ENCODE measurements at places on chromosomes 4 and X.

DNA sequence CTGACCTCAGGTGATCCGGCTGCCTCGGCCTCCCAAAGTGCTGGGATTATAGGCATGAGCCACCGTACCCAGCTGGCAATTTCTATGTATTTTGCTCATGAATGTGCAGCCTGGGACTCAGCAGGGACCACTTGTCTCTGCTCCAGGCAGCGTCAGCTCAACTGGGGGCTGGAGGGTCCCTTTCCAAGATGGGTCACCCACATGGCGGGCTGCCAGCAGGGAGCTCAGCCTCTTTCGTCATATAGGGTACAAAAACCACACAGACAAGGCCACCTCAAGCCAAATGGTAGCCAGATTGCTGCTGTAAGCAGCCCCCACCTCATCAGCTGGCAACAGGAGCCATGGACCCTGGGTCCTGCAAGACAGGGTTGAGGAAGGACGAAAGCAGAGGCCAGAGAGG lies 2.4 kb upstream of the CLDN24 start:
- no peak for DNase-seq

DNA sequence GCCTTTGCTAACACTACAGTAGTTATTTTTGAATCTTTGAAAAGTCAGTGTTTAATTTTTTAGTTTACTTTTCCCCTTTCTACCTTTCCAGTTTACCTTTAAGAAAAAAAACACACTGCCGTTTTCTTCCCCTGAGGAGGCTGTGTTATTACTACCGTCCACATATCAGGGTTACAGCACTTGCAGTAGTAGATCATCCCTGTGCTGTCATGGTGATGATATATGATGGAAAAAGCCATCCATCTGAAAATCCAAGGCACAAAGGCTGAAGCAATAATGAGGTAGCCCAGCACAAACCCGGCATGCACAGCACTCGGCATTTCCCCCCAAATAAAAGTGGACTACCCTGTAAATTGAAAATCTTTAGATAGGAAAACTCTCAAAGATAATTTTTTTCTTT lies 258.7 kb downstream of the CXXC4 start:
- DNase-seq, result no peak

GRCh38 chr4:77188498-77189220 lies 31.7 kb downstream of the CCNG2 start:
- no peak for DNase-seq

DNA sequence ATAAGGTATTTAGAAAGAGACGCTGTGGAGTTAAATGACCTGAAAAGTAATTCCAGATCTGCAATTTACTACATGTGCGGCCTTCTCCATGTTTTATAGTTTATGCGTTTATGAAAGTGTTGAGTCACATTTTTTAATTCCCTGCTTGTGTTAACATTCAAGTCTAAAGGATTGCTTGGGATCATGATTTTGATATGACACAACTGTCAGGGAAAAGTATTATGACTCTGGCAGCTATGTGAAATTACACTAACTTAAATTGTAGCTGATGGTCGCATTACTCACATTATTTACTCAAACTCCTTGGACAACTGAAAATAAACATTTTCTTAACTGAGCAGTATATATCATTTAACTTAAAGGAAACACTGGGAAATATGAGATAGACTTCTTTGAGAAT lies 14.3 kb upstream of the GABRB1 start:
- DNase-seq, result no peak

DNA sequence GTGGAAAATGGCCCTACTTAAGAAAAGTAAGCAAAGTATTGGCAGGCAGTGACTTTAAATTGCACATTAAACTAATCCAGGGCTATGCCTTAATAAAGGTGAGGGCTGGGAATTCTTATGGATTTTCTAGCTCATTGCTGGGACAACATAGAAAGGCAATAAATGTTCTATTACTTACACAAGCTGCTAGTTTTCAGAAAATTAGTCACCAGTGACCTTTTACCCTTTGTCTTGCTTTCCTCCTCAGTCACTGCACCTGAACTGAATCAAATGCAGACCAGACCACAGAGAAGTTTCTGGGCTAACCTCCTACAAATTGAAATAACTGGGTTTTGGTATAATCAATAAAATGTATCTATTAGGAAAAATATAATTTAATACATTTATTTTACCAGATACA lies 694.4 kb upstream of the FAM241A start:
- DNase-seq, result no peak

DNA sequence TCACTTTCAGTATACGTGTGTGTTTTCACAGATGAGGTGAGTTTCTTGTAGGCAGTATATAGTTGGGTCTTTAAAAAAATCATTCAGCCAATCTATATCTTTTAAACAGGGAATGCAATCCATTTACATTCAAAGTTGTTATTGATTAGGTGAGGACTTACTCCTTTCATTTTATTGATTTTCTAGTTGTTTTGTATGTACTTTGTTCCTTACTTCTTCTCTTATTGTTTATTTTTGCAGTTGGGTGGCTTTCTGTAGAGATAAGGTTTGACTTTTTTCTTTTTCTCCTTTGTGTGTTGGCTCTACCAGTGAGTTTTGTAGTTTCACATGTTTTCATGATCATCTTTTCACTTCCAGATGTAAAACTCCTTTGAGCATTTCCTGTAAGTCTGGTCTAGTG lies 83.1 kb downstream of the MAGED1 start:
- DNase-seq, result no peak

- no peak for DNase-seq
Observed at GRCh38 chr4:163590103-163590502, 95.6 kb downstream of the TMA16 start.

- no peak for DNase-seq
Observed at GRCh38 chr4:117550085-117550484, 464.7 kb upstream of the TRAM1L1 start.

- no peak for DNase-seq
Observed at GRCh38 chrX:45842926-45843315, 642.2 kb upstream of the DIPK2B start.

DNA sequence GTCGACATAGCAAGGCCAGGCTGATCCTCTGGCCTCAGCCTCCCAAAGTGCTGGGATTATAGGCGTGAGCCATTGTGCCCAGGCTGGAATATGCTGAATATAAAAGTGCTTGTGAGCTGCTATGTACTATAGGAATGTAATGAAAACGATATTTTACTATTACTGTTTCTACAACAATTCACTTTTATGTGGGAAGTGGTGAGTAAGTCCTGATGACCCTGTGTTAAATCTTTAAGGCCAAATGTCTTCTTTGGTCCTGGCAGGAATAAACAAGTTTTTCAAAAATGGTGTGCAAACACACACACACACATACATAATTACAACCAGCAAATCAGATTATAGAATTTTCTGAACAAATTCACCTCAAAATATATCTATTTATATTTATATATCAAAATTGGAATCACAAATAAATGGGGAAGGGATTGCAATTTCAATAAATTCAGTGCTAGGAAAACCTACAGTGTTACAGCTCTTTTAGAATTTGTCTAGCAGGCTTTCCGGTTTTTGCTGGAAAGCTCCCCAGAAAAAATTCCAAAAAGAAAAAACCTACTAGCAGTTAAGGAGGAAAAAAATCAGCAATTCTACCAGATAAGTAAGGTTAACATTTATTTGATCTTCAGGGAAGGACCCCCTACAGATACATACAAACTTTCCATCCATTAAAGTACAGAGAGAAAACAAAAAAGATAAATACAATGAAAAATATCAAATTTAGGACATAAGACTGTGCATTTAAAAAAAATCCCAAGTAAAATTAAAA lies 17.9 kb downstream of the SMIM14 start:
- DNase-seq, result no peak

- DNase-seq, result no peak
Observed at GRCh38 chr4:138110815-138111214, 131.3 kb downstream of the SLC7A11 start.

GRCh38 chrX:135328421-135329005 lies 19.2 kb downstream of the ETDC start:
- no peak for DNase-seq

GRCh38 chrX:368811-369562 lies 17.7 kb downstream of the PPP2R3B start:
- no peak for DNase-seq

DNA sequence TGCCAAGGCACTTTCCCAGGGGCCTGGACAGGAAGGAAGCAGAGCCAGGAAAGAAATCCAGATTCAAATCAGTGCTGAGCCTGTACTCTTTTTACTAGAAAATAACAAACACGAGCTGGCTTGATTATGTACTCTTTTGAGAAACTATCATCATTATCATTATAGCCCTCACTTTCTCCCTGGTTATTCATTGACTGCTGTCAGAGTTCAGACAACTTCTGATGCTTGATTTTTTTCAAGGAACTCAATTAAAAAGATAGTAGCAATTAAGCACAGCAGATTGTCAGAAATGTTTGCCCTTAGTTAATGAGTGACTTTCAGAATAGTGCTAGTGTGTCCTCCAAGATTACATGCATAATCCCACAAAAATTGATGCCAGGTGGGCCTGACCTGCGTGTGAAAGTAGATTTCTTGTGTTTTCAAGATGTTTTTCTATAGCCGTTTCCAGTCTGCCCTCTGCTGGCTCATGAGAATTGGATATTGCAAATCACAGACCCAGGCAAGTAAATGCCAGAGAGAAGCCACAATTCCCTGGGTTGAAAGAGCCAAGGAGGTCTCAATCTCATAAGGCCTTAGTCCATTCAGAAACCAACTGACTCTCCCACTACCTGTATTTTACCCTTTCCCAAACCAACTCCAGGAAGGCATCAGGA lies 14.3 kb upstream of the PNPLA4 start:
- no peak for DNase-seq

DNA sequence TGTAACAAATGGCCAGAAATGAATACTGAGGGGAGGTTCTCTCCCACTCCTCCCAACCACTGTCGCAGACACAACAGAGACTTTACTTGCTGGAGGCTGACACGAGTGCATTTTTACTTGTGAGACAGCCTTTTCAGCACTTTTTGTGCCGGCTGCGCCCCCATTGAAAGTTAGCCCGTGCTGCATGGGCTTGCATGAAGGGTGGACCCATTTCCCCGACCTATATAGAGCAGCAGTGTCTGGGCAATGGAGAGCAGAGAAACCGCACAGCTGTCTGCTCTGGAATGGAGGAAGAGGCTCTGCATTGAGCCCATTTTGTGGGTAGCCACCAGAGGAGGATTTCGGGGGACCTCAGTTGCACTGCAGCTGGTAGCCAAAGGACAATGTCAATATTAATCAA lies 208.8 kb downstream of the UGT8 start:
- DNase-seq, result no peak

- DNase-seq, result no peak
Observed at GRCh38 chrX:107736781-107737531, 38.6 kb downstream of the TSC22D3 start.

GRCh38 chr4:126799416-126799815 lies 833.3 kb upstream of the INTU start:
- DNase-seq, result no peak

- no peak for DNase-seq
Observed at GRCh38 chrX:17038681-17039161, 92.3 kb downstream of the REPS2 start.

GRCh38 chrX:24178441-24178840 lies 28.9 kb downstream of the ZFX start:
- no peak for DNase-seq

DNA sequence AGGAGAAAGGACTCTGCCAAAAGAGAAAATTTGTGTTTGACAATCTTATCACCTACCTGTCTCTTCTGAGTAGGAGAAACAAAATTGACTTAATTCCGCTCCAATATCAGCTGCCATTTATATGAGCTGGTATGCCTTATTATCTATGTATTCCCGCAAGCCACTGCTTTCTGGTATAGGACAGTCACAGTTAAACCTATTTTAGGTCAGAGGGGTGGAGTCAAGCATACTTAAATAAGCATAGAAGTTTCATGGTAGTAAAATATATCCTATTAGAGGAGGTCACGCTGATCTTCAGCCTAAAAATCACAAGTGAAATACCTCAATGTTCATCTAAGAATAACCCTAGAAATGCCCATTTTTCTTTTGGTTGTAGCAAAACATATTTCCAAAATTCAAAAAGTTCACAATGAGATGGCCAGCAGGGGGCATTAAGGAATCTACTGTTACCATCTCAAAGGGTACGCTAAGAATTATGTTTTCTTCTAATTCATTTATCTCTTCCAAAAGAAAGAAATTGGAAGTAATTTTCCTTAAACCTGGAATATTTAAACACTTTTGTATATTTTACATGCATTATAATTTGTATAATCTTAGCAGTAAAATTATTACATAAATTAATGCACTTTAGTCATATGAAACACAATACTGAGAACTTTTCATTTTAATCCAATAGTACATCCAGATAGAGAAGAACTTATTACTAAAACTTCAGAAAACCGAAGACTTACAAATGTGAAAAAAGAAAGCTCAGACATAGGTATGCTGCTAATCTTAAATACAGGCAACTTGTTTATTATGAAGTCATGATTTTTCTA lies 10.5 kb downstream of the PPAT start:
- no peak for DNase-seq

- no peak for DNase-seq
Observed at GRCh38 chrX:136221851-136222513, 29.2 kb downstream of the MAP7D3 start.

GRCh38 chrX:71565474-71566041 lies 12.7 kb upstream of the GCNA start:
- no peak for DNase-seq

GRCh38 chr4:7238300-7238960 lies 46.1 kb downstream of the SORCS2 start:
- DNase-seq, result no peak

DNA sequence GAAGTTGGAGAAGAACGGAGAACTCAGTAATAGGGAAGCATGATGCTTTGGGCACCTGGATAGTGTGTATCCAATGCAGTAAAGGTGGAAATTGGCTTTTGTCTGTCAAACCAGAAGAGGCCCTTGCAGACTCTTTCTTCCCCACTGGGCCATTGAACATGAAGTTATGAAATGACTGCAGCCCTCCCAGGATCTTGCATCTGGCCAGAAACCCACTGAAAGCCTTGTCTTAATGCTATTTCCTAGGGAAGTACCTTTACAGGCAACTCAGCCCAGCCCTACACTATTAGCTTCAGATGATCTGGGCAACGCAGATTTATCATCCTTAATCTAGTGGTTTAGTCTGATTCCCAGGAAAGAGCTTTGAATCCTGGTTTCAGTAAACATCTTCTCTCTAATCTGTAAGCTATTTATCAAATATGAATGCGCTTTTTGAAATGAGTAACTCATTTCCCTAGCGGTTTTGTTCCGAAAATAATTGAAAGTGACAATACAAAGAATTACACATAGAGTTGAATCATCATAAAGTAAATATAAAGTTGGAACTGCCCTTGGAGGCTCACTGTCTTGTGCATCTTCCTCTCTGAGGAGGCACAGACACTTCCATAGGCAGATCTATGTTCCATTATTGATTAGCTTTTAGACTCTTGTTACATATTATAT lies 464.1 kb downstream of the IDS start:
- DNase-seq, result no peak

DNA sequence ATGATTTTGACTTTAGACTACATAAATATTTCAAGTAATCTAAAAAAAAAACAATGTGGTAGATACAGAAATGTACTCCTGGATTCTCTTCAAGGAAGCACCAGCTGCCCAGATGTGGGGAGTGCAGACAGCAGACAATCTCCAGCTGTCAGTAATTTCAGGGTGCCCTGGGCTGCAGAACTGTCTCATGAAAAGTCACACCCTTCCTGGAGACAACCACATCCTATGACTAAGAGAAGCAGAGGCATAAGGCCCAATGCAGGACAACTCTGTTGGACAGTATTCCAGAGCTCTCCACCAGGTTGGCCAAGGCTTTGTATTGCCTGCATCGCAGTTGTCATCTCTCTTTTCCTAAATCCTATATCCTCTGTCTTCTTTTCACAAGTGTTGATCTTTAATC lies 34.4 kb upstream of the BLTP1 start:
- DNase-seq, result no peak

Measured in stimulated activated CD4-positive, alpha-beta T cell treated with anti-CD3 and anti-CD28 coated beads, Interleukin-1b, Interleukin-23, amount 100 ng/mL, for 1 hour (primary cell).